ENCODE measurements at places on chromosomes 16 and 17. TPM values are rescaled to one million over a fixed set of nuclear protein-coding genes. Genes with fewer than 3 reads are reported as not detected.

SLFN14 gene
- total RNA-seq, result not detected

DNA sequence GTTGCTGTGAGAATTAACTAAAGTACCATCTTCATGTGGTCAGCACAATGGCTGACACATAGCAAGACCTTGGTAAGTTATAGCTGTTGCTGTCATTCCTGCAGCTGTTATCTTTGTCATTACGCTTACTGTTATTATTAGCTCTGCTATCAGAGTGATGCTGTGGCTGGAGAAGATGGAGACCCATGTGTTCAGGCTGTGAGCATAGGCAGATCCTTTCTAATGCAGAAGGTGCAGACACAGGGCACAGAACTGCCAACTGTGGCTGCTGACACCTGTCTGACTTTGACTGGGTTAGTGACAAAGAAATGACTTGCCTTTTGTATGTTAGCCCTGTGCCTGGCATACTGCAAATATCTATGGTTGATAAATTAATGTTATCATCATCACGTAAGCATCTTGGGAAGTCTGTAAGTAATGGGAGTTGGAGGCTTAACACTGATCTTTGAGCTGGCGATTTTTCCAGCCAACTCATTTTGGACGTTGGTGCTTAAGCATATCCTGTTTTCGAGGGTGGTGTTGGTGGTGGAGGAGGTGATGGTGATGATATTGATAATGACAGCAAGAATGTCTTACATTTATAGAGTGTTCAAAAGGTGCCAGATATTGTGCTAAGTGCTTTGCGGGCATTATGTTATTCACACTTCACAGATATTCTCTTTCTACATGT is 695.3 kb downstream of the WWOX start:
- no peaks in the 10 kb centered on the region for H3K4me1 ChIP-seq
- H3K36me3 ChIP-seq, result no peaks in the 10 kb centered on the region
- H3K4me3 ChIP-seq, result no peak overlapping the region
- H3K27me3 ChIP-seq, result no peaks in the 10 kb centered on the region
- no peak overlapping the region for H3K27ac ChIP-seq
- no peak for DNase-seq

PRR29 gene
- 1.3 TPM for total RNA-seq

MSI2 gene
- 89.1 TPM for total RNA-seq

DNA sequence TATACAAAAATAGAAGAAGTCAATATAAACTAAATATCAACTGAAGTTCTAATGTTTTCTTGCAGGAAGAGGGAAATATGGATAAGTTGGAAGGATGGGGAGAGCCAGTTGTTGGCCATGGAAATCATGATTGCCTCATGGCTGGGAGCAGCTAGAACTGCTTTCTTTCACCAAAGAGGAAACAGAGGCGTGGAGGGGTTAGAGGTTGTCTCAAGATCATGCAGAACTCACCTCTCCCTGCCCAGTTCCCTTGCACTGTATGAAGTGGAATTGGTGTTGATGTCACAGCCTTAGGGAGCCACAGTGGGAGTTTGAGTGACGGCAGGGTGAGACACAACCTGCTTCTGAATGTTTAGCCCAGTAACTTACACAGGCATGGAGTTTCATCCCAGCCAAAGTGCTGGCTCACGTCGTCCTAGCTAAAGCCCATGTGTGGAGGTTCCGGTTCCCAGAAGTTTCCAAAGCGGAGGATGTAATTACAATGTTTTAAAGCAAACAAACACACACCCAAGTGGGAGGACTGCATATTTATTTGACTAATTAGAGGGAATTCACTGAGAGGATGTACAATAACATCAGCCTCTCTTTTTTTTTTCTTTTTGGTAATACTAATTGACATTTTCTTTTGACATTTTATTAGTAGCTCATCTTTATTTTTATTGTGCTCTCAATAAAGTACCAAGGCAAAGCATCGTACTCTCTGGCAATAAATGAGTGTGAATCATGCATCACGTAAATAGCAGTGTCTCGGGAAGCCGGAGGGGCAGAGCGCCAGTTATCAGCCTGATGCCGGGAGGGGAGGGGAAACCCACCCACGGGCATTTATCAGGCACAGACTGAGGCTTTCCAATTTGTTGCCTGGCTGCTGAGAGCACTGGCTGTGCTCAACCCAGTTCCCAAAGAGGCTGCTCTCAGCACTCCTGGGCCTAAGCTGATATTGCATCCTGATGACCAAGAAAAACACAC is 118.7 kb upstream of the CDH5 start:
- no peaks in the 10 kb centered on the region for H3K27me3 ChIP-seq
- H3K36me3 ChIP-seq, result no peaks in the 10 kb centered on the region
- peak overlapping the region; percentile 74 for H3K27ac ChIP-seq
- H3K4me3 ChIP-seq, result no peak overlapping the region
- DNase-seq, result peak; percentile 46
- peaks cover 4% of the 10 kb centered on the region for H3K4me1 ChIP-seq

DNA sequence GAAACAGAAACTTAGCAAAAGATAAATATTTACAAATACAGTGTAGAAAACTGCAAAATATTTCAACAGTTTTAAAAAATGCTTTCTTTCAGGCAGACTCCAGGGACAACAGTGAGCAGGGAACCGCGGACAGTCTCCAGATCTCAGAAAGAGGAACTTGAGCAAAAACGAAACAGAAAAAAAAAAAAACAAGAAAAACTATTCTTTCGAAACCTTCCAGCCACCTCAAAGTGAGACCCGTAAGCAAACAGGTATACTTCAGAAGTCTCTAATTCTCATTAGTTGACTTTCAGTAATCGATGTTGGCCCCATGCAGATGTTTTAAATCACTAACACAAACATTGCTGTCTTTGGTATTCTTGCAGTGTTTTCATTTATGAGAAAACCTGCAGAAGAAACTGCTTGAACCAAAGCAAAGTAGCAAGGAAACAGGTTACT is 15.7 kb upstream of the CCL1 start:
- H3K27me3 ChIP-seq, result no peaks in the 10 kb centered on the region
- no peak for DNase-seq
- H3K4me3 ChIP-seq, result no peak overlapping the region
- H3K4me1 ChIP-seq, result no peaks in the 10 kb centered on the region

KRTAP1-3 gene
- not detected for total RNA-seq

DNA sequence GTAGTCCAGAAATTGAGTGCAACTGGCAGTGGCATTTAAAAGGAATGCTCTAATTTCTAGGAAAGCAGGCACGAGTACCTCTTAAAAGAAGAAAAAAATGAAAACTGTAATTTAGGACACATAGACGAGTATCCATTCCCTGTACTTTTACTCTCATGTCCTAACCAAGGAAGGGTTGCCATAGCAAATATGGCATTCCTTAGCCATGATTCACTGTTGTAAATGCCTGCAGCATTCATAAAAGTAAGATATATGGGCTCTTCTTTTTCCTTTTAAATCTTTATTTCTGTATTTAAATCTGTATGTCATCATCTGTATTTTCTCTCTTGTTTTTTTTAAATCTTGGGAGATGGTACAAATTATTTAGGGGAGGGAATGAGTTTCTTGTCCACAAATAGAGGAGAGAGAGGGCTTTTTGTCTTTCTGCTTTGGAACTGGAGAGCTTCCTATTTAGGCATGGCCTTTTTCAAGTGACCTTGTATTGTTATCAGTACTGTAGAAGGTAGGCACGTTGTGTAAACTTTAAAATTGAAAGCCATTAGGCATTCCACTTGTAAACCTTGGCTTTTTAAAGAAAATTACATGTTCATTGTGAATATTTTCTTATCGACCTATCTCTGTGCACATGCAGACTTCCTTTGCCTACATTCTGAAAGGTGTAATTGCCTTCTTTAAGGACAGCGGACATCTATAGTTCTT is 50.0 kb downstream of the TENT4B start:
- H3K27ac ChIP-seq, result peak overlapping the region; percentile 59
- no peak overlapping the region for H3K4me3 ChIP-seq
- no peaks in the 10 kb centered on the region for H3K27me3 ChIP-seq
- H3K36me3 ChIP-seq, result no peaks in the 10 kb centered on the region
- peaks cover 8% of the 10 kb centered on the region for H3K4me1 ChIP-seq
- no peak for DNase-seq

FOXN1 gene
- total RNA-seq, result 0.29 TPM

- H3K27ac ChIP-seq, result no peak overlapping the region
- no peaks in the 10 kb centered on the region for H3K27me3 ChIP-seq
- no peaks in the 10 kb centered on the region for H3K36me3 ChIP-seq
Observed at GRCh38 chr17:79850571-79851460, 11.6 kb upstream of the CBX4 start.

DNA sequence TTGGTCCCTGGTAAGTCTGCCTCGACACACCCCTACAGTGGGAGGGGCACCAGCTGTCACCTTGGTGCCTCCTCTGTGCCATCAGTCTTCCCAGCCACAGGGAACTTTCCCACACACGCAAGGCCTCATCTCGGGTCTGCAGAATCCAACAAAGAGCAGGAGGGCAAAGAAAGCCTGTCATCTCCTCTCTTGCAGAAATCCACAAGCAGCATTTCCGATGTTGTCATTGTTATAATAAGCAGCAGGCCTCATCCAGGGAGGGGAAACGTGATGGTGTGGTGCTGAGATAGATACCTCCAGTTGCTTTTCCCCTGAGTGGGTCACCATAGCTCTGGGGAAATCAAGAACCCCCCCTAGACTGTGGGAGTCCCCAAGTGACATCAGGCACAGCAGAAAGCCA is 110.4 kb downstream of the CMIP start:
- H3K36me3 ChIP-seq, result no peaks in the 10 kb centered on the region
- no peaks in the 10 kb centered on the region for H3K27me3 ChIP-seq
- H3K4me3 ChIP-seq, result no peak overlapping the region
- no peak for DNase-seq
- H3K4me1 ChIP-seq, result peaks cover 12% of the 10 kb centered on the region
- no peak overlapping the region for H3K27ac ChIP-seq

DNA sequence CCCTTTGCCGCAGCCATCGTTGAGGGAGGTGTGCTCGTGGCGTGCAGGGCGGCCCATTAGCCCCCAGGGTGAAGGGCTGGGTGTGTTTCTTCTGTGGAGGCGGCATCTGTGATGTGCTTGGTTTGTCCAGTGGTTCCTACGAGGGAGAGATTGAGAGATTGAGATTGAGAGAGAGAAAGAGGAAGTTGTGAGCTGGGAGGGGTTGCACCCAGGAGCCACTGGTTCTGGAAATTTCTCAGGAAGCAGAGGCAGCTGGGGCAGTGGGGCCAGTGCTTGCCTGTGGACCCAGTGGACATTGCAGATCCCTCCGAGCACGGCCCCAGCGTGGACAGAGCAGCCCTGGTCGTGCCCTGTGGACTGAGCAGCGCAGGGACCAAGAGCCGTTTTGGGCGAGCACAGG is 72.0 kb upstream of the ZNF750 start:
- no peaks in the 10 kb centered on the region for H3K36me3 ChIP-seq
- H3K27me3 ChIP-seq, result no peaks in the 10 kb centered on the region
- DNase-seq, result no peak
- H3K27ac ChIP-seq, result no peak overlapping the region
- no peaks in the 10 kb centered on the region for H3K4me1 ChIP-seq

- H3K4me3 ChIP-seq, result peak overlapping the region; percentile 75
- no peak overlapping the region for H3K27ac ChIP-seq
- H3K36me3 ChIP-seq, result no peaks in the 10 kb centered on the region
- H3K4me1 ChIP-seq, result peaks cover 4% of the 10 kb centered on the region
Observed at GRCh38 chr16:68086336-68086841, 1.2 kb downstream of the NFATC3 start.

CES3 gene
- 2.1 TPM for total RNA-seq

DNA sequence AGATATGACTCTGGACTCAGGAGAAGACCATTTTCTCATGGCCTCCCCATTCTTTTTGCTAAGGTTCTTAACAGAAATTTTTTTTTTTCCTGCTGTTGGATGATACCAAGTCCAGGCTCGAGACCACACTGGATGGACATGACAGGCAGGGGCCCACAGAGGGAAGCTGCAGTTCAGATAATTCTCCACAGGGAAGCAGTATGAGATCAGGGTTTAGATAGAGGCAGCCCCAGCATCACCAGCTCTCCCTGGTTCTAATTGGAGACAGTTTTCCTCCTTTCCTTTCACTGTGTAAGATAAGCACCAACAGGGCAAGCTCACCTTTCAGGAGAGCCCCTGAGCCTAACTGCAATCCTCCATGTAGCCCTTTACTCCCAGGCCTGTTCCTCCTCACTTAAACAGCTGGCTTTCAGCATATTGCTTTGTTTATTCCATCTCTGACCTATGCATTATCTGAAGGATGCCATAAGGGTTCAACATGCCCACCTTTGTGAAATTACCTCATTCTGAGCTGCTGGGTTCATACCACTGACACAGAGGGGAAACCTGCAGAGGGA is 108.1 kb downstream of the SNX11 start:
- DNase-seq, result no peak
- no peaks in the 10 kb centered on the region for H3K4me1 ChIP-seq
- no peaks in the 10 kb centered on the region for H3K36me3 ChIP-seq
- no peak overlapping the region for H3K4me3 ChIP-seq
- H3K27me3 ChIP-seq, result no peaks in the 10 kb centered on the region

GRCh38 chr16:68083861-68084503 is 1.2 kb upstream of the NFATC3 start:
- H3K36me3 ChIP-seq, result no peaks in the 10 kb centered on the region
- H3K4me1 ChIP-seq, result peaks cover 4% of the 10 kb centered on the region
- H3K27me3 ChIP-seq, result no peaks in the 10 kb centered on the region

DNA sequence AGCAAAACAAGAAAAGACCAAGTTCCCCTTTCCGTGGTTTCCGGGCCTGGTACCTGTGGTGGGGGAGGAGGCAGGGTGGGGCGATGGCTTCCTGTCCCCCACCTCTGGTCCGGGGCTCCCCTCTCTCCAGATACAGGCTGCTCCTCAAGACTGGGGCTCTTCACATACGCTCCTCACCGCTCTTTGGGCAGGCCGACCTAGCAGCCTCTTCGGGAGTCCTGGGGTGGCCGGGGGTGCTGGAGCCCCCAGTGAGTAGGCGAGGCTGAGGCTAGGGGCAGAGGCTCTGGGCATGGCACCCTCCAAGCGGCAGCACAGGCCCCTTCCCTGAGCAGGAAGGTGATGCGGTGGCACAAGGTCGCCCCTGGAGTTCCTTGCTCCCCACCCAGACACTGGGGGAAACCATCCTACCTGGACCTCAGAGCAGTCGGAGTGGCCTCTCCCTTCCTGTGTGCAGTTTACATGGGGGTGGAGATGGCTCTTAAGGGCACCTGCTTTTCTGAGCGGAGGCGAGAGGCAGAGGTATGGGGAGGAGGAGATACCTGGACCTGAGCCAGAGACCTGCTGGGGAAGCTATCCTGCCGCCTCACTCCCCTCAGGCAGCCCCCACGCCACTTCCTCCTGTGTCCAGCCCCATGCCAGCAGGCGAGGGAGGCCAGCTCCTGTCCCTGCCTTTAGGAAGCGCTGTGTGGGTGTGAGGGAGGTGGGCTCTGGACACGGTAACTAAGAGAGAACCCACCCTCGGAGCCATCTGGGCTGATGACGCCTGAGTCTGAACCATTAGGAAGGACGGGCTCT is 891 bp downstream of the CORO1A start:
- H3K36me3 ChIP-seq, result no peaks in the 10 kb centered on the region
- peak overlapping the region; percentile 78 for H3K4me3 ChIP-seq
- no peaks in the 10 kb centered on the region for H3K27me3 ChIP-seq
- no peak overlapping the region for H3K27ac ChIP-seq
- no peaks in the 10 kb centered on the region for H3K4me1 ChIP-seq
